ENCODE measurements at places on chromosomes 3 and 15.
A peak's percentile ranks its signal among the peaks of the same experiment; 100 is the strongest.

- no peak for DNase-seq
Observed at GRCh38 chr3:168048414-168049330, 47.1 kb downstream of the GOLIM4 start.

DNA sequence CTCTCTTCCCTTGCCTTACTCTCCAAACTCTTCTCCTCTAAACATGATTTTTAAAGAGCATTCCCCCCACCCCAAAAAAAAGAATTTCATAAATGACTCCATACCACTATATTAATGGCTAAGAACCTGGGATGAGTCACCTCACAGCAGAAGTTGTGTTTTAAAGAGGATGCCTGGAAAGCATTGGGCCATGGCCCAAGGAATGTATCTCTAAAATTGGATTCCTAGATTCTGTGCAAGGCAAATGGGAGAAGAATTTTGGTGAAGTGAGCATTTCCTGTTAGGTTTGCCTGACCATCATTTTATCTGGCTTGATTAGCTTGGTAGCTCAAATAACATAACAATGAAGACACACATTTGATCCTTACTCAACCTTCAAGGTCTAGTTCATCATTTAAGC, 251.4 kb downstream of the NR1D2 start:
- peak; percentile 61 for DNase-seq

GRCh38 chr3:154135511-154136173, 14.5 kb downstream of the ARHGEF26 start:
- peak; percentile 8 for DNase-seq

DNA sequence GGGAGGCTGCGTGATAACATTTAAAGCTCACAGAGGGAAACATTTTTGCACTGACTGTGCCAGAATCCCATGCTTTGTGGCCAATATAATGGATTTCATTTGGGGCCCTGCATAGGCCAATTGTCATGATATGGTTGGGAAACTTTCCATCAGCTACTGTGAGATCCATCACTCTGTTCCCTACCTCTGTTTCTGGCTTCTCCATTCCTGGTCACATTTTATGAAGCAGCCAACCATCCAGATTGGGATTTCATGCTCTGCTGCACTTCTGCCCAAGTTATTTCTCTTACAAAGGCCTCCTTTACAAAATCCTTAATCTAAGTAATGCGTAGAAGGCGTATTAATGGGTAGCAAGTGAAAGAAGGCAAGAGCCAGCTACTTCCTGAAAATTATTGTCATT, 221.1 kb downstream of the LRTM1 start:
- no peak for DNase-seq

- no peak for DNase-seq
Observed at GRCh38 chr15:57109005-57109404, 190.6 kb downstream of the TCF12 start.

DNA sequence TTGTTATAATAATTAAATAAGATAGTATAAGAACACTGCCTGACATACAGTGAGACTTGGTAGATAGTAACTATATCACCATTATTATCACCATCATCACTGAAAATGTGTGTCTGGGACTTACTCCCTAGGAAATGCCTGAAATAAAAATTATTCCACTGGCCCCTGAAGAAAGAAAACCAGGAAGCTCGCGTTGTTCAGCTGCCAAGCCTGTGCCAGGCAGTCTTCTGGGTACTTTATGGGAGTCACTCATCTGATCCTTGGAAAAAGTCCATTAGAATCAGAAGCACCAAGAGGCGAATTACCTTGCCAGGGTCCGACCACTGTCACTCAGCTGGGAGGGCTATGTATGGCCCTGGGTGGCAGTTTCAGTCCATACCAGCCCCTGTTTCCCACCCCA, 220.3 kb upstream of the TPM1 start:
- DNase-seq, result no peak

DNA sequence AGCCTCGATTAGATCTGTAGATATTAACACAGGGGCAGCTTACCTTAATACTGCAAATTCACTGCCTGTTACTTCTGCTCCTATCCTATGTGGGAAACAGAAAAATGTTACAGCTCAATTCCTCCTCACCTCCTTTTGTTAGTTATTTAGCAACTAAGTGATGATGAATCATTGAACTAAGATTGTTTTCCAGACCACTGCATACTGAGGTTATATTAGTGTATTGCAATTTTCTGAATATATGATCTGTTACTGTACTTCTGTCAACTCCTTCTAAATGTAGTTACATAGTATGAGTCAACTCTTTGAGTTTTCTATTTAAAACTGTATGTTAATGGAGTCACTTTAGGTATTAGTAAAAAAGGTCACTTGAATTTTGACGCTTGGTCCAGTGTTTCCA, 331.5 kb upstream of the SLCO3A1 start:
- peak; percentile 64 for DNase-seq

DNA sequence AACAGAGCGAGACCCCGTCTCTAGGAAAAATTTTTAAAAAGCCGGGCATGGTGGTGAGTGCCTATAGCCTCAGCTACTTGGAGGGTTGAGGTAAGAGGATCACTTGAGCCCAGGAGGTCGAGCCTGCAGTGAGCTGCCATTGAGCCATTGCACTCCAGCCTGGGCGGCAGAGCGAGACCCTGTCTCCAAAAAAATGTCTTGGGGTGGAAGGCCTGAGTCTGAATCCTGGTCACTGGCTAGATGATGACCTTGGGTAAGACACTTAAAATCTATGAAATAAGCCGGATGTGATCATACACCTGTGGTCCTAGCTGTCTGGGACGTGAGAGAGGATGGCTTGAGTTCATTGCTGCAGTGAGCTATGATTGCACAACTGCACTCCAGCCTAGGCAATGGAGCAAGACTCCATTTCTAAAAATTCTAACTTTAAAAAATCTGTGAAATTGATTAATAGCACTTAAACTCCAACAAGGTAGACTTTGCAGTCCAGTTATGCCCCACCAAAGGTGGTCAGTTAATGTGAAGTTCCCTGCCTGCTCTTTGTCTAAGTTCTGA, 157.3 kb upstream of the UMPS start:
- DNase-seq, result no peak

DNA sequence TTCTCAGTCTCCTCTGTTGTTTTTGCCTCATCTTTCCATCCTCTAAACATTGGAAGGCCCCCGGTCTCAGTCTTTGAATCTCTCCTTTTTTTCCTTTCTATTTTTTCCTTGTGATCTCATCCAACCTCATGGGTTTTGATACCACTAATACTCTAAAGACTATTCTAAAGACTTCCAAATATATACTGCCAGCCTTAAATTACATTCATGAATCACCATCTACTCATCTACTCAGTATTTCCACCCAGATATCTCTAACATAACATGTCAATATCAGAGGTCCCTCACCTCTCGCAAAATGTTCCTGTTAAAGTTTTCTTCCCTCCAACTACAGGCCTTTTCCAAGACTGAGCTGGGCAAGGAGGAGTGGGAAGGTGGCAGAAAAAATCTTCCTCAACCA, 282.5 kb upstream of the TTC14 start:
- no peak for DNase-seq

All from iris pigment epithelial cell (primary cell).